ELF-1 (cell line): ENCODE measurements at places on chromosomes 11 and 22.

- DNase-seq: no peak
These were observed 67.5 kb downstream of the MN1 start for GRCh38 chr22:27734066-27734465.

GRCh38 chr11:54558919-54559318 is 44.9 kb downstream of the OR4C46 start:
- no peak for DNase-seq

- DNase-seq: no peak
These were observed 69.5 kb downstream of the DBX1 start for GRCh38 chr11:20090654-20091374.

DNA sequence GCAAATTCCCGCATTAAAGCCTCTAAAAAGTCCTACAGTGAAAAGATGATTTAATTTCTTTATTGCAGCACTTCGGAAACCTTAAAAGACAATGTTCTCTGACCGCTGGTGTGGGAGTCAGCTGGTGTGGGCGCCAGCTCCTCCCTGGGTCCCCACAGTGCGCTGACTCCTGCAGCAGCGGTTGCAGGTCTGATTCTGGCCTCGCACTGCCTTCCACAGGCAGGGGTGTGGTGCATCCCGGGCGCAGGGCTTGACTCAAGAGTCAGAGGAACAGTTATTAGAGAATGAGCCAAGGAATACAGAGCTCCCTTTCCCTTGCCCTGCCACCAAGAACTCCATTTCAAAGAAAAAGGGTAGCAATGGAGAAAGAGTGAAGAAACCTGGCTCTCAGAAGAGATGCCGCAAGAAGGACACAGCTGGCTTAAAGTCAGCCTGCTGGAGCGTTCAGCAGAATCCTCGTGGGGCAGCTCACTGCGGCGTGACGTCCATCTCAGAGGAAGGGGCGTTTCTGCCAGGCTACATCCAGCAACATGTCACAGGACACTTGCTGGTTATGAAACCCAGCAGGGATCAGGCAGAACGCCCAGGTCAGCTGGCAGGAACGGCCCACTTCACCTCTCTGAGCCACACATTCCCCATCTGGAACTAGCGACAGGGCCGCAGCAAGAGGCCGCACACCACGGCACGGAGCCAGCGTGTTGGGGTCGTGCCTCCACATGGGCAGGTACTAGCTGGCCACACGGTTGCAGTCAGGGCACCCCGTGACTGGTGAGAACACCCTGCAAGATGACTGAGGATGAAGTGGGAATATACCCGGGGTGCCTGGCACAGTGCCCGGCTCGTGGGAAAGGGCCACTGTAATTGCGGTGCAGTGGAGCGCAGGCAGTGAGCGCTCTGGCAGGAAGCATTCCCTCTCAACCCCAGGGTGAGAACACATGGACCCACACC is 18.1 kb upstream of the EFCAB6 start:
- DNase-seq: no peak

GRCh38 chr11:27972522-27973170 is 135.3 kb downstream of the KIF18A start:
- DNase-seq: no peak
